ENCODE measurements at places on chromosomes 13 and 19.

DNA sequence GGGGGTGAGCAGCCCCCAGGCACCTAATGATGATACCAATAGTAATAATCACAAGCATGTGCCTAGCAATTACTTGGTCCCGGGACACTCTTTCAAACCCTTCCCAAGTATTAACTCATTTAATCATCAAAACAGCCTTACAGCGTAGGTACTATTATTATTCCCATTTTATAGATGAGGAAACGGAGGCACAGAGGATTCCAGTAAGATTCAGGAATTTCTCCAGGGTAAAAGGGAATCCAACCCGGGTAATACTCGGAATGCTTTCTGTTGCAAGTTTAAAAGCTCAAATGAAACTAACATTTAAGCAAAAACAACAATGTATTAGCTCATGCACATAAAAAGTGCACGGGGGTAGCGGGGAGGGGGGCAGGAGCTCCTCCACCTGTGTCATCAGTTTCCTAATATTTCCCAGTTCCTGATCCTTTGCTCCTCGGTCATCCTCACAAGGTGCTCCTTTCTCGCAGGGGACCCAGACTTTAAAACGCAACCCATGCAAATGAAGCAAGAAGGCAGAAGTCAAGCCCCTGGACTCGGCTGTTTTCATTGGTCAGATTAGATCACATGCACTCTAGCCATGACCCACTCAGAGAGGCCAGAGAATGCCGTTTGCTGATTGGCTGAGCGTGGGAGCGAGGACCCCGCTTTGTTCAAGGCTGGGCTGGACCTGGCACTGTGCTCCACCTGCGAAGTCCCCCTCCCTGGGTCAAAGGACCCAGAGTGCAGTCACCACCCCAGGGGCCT is 38.3 kb upstream of the C19orf12 start:
- DNase-seq: no peak

- DNase-seq: no peak
Observed at GRCh38 chr19:28023064-28023463, 1189.9 kb downstream of the UQCRFS1 start.

GRCh38 chr13:51935326-51936171 is 73.8 kb downstream of the CCDC70 start:
- no peak for DNase-seq

DNA sequence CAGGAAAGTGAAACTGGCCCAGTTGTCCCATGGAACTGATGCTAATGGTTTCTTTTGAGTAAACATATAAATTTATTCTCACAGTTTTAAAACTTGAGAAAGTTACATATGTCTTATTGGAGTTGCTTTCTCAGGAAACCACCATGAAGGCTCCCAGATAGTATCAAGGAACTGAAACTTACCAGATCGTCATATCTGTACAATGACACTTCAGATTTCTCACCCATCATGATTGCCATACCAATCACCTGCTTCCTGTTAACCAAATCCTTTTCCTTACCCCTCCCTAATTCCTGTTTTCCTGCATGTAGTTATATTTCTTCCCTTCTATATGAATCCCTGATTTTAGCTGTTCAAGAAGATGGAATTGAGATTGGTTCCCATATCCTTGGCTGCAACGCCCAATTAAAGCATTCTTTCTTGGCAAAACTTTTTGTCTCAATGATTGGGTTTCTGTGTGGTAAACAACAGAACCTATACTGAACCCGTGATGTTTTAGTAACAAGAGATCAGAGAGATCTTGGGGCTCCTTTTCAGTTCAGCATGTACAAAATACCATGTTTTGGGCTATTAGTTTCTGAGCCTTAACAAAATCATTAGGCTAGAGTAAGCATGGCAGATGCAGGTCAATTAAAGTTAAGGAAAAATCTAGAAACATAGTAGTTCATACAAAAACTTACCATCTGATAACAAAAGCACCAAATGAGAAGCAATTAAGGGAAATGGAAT is 781.3 kb upstream of the MIR17HG start:
- DNase-seq: no peak

DNA sequence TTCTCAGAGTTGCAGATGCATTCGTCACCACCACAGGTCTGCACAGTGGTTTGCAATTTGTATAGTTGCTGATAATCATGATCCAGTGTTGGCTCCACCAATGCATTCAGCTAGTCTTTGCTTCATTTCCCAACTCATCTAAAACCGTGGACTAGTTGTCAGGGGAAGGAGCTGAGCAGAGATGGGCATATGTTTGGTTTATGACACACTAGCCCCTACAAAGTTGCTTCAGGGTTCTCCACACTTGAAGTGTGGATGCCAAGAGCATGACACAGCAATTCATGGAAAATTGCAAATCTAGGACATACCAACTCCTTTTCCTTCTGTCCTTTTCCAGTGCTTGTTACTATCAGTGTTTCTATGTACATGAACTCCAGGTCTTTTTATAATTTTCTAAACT is 168.0 kb downstream of the TNFSF13B start:
- DNase-seq: no peak

DNA sequence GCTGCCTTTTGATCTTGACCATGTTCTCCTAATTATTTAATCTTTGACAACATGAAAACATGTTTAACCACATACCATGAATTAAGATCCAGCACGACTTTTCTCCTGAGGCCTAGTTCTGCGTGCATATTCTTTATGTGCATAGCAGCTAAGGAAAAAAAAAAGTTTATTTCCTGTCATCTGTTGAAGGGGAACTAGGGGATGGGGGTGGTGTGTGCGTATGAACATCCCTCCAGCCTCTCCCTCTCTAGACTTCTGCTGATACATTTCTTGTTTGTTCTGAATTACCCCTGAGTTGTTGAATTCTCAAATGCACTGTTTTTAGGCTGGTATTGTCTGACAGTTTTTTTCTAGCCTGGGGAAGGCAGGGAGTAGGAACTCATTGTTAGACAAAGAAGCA is 543.3 kb downstream of the FGF9 start:
- DNase-seq: no peak

GRCh38 chr13:91248249-91248648 is 99.2 kb upstream of the MIR17HG start:
- DNase-seq: no peak

- no peak for DNase-seq
Observed at GRCh38 chr19:39140594-39140993, 15.0 kb downstream of the PAK4 start.

DNA sequence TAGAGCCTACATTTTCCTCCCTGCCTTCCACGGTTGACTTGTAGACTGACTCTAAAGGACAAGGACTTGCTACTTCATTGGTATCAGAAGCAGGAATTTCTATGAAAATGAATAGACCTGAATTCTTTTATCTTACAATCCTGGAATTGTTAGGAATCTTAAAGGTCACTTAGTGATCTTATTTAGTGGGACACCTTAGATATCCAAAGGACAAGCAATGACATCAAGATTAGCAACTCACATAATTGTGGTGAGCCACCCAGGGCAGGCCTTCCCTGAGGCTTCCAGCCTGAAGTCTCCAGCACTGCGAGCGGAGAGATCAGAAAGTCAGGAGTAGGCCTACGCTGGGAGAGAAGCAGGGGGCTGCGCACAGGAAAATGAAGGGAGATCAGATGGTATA is 37.8 kb downstream of the KLF5 start:
- DNase-seq: no peak

DNA sequence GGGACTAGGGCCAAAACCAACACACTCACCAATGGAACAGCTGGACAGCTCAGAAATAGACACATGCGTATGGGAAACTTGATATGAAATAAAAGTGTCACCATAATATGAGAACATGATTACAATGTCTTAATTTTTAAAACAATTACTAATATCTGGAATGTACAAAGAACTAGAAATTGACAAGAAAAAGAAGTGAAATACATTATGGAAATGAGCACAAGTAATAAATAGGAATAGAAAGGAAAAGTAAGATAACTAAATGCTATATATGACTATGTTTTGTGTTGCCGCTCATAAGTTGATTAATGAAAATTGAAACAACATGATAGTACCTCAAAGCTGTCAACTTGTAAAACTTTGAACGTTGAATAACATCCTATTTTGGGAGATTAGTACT is 801.1 kb downstream of the SLITRK5 start:
- no peak for DNase-seq

GRCh38 chr13:74575729-74576125 is 441.5 kb upstream of the KLF12 start:
- DNase-seq: peak; percentile 28

GRCh38 chr19:6239871-6240676 is 39.7 kb downstream of the MLLT1 start:
- DNase-seq: no peak

GRCh38 chr13:40220299-40220935 is 446.0 kb downstream of the FOXO1 start:
- no peak for DNase-seq

DNA sequence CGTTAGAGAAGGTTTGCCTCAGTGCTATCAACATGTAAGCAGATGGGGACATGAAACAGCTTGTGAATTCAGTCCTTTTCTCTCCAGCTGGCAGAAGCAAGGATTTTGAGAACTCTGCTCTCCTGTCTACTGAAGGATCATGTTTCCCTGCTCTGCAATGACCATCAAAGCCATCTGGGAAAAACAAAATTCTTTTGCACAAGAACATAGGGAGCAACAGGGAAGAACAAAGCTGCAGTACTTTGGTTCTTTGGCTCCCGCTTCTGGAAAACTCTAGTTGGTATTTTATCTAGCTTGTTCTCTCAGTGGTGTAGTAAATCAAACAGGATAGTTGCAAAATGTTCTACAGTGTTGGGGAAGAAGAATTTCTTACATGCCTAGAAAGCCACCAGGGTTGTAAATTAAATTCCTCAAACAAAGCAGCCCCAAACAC is 270.4 kb downstream of the ENOX1 start:
- no peak for DNase-seq

GRCh38 chr13:97004096-97004876 is 10.0 kb upstream of the OXGR1 start:
- DNase-seq: no peak

DNA sequence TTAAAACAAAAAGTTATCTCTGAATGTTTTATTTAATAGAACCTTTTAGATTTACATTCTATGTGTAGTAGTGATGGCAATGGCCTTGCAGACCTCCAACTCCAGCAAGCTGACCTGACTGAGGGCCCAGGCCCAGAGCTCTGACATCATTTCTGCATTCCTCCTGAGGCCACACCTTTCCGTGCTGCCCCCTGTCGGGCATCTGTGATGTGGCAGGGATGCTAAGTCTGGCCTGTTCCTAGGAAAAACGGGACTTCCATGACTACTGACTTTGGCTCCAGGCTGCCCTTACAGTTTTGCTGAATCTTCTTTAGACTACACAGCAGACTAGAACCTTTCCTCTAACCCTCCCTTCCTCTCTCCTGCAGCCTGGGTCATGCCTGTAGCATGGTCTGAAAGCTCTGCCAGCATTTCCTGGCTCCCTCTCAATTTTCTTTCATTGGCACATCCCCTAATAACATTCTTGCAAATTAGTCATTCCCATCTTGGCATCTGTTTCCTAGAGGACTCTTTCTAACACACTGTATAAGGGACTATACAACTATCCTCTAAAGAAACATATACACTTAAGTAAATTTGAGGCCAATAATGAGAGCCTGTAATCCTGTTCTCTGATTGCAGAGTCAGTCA is 249.1 kb downstream of the GPC5 start:
- DNase-seq: no peak

DNA sequence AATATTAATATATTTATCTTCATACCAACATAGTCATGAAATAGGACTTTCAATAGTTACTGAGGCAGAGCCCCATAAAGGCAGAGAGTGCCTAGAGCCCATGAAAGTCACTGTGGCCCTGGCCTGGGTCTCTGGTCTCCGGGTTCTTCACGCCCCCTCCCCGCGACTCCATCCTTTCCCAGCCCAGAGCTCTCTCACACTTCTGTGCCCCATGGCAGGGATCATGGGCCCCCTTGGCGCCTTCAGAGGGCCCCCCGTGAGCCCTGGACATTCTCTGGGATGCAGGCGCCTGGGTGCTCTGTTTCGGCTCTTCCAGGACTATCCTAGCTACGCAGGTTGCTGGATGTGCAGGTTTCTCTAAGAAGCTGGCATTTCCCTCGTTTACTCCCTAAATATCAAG is 228.4 kb downstream of the TEX29 start:
- DNase-seq: no peak

DNA sequence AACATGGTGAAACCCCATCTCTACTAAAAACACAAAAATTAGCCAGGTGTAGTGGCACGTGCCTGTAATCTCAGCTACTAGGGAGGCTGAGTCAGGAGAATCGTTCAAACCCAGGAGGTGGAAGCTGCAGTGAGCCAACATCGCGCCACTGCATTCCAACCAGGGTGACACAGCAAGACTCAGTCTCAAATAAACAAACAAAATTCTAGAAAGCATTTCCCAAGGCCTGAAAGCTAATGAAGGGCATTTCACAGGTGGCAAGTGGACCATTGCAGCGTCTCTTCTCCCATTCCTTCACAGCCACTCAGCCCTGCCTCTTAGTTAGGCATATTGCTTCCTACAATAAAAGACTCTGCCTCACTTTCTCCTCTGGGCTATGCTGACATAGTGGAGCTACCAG is 13.5 kb upstream of the RXFP2 start:
- no peak for DNase-seq

- DNase-seq: no peak
Observed at GRCh38 chr13:96999091-96999490, 4.8 kb upstream of the OXGR1 start.

DNA sequence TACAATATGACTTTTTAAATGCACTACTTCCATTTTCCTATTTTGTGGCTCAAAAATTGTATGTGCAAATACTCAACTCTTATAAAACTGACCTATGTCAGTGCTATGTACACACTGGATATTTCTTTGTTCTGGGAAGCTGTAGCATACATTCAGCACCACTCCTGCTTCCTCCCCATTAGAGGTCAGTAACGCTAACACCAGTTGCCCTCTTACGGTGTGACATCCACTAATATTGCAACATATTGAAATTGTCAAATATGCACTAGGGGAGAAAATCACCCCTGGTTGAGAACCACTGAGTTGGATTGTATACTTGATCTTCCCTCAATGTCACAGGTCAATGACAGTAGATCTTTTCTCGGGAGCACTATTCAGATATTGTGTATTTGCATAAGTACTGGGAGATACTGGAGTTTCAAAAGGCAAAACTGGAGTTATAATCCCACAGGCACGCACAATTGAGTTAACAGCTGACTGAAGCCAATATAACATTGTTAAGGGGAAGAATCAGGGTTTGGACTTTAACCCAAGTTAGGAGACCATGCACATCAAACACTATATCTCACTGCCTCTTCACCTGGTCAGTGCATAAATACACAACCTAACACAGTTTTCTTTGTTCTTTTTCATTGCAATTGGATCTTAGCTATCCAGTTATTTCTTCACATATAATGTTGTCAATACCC is 1276.5 kb upstream of the MIR17HG start:
- DNase-seq: no peak

DNA sequence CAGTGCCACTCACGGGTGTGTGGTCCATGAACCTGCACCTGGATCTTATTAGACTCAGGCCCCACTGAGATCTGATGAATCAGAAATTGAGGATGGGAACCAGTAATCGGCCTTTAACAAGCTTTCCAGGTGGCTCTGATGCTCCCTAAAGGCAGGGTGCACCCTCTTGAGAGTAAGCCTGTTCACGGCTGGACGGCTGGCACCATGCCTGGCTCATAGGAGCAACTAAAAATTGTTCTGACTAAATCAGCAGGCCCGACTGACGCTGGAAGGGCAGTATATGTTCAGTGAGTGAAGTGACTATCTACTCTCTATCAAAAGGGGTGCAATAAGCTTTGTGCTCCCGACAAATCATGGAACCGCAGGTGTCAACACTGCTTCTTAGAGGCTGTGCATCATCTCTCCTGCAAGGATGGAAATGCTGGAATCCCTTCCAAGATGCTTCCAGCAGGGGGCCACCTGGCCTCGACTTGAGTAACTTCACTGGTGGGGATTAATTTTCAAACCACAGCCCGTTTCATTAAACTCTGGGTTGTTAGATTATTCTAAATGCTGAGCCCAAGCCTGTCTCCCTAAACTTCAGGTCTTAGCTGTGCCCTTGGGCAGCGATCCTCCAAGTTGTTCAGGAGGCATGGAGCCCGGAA is 28.4 kb downstream of the TMTC4 start:
- no peak for DNase-seq
